T-helper 9 cell (primary cell): ENCODE measurements at places on chromosomes 7 and 10.

DNA sequence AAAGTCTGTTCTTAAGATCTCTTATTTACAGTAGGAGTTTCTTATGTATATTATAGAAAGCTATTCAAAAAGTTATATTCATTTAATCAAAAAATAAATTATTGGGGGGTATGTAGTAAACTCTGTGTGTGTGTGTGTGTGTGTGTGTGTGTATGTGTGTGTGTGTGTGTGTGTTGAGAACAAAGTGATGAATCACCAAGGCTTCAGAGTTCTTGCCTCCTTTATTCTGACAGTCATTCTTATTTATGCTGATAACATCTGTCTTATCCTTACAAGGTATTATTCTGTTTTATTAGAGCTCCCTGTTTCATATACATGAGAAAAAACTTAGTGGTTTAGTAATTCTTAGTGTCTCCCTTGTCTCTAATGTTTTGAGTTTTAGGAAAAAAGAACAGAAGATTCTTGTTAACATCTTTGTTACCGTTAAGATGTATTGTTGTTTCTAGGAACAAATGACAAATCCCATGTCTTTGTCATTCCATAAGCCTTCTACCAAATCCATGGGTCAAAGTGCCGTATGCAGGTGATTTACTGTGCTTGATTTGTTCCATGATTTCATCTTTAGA lies 424.0 kb downstream of the EXOC4 start:
- DNase-seq: no peak

DNA sequence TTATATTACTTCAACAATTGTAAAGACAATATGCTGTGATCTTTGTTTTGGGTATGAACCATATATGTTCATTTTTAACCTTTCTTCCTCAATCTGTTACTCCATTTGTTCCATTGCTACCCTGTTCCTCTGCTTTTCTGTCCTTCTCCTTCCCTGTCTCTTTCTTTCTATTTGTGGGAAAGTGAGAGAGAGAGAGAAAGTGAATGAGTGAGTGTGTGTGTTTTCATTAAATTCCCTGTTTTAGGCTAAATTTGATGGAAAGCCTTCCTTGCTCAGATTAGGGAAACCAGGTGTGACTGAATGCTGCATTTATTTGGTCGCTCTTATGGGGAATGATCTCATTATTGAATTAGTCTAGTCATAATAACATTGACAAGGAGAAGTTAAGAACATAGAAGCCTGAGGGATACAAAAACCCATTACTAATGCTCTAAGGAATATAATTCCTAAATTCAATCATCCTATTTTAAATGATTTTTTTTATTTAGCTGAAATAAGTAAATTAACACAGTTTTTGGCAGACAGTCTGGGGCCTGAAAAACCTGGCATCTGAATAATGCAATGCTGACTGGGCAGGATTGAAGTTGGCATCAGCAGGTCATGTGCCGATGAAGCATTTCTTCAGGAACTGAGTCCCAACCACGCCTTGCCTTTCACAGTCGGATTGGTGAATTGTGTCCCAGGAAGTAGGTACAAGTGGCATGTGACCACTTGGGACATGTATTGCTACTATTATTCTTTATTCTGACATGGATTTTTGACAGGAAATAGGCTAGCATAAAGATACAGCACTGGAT lies 117.6 kb upstream of the LRGUK start:
- DNase-seq: no peak

DNA sequence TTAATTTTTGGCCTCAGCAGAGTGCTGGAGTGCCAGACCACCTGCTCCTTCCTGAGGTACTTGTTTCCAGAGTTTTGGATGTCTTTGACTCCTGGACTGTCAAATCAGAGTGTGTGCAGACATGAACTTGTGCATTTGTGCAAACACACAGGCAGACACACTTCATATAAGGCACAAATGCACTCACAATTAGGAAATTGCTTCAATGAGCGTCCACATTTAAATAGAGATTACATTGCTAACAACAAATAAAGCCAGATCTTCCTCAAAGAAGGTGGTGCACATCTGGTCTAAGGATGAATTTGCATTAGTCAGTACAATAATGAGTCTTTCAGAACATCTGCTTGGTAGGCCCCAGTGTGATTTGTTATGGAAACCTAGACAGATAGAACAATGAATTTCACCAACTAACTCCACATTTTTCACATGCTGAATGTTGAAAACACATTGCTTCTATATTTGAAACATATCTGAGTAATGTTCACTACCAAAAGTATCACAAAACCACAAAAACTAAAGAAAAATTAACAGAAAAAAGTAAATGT lies 266.7 kb upstream of the INHBA start:
- no peak for DNase-seq

GRCh38 chr10:125160856-125161706 lies 718 bp upstream of the CTBP2 start:
- no peak for DNase-seq

GRCh38 chr7:116024826-116025809 lies 5.4 kb downstream of the TFEC start:
- DNase-seq: no peak

GRCh38 chr7:150983893-150984368 lies 5.8 kb upstream of the KCNH2 start:
- DNase-seq: no peak

GRCh38 chr7:93862651-93863050 lies 27.9 kb downstream of the TFPI2 start:
- DNase-seq: no peak

- DNase-seq: no peak
These were observed 223.2 kb upstream of the LRRN3 start for GRCh38 chr7:110867771-110868170.

- no peak for DNase-seq
These were observed 10.3 kb upstream of the WDR86 start for GRCh38 chr7:151420144-151420543.

- no peak for DNase-seq
These were observed 39.0 kb downstream of the AP5Z1 start for GRCh38 chr7:4814433-4814832.

DNA sequence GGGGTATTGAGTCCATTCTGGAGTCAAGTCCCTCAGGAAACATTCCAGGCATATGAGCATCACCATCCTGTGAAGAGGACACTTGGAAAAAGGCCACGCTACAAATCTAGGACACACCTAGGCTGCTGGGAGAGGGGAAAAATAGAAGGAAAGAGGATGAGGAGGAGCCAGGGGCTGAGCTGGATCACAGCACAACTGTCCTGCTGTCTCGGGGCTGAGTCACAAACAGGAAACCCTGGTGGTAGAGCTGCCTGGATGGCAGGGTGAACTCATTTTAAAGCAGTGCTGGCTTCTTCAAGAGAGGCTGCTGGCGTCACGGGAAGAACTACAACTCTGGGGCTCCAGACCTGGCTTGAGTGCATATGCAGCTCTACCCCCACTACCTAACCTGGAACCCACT lies 151.5 kb downstream of the RNF216 start:
- peak; percentile 12 for DNase-seq

DNA sequence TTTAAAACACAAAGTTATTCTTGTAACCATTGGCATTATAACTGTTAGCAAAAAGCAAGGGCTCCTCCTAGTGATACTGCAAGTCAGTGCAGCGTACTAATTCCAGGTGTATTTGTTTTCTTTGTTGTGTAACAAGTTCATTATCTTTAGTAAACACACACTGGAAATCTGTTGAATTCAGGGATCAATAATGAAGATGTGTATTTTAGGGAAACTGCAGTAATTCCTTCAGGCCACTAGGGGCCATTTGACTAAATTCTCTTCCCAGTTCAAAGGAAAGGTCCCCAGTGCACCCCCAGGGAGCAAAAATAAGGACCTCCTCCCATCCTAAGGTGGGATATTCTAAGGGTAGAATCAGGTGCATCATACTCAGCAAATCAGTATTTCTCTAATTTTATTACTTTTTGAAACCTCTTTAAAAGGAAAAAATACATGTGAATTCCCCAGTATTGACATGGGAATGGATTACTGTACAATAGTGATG lies 158.6 kb upstream of the LYZL1 start:
- DNase-seq: no peak

DNA sequence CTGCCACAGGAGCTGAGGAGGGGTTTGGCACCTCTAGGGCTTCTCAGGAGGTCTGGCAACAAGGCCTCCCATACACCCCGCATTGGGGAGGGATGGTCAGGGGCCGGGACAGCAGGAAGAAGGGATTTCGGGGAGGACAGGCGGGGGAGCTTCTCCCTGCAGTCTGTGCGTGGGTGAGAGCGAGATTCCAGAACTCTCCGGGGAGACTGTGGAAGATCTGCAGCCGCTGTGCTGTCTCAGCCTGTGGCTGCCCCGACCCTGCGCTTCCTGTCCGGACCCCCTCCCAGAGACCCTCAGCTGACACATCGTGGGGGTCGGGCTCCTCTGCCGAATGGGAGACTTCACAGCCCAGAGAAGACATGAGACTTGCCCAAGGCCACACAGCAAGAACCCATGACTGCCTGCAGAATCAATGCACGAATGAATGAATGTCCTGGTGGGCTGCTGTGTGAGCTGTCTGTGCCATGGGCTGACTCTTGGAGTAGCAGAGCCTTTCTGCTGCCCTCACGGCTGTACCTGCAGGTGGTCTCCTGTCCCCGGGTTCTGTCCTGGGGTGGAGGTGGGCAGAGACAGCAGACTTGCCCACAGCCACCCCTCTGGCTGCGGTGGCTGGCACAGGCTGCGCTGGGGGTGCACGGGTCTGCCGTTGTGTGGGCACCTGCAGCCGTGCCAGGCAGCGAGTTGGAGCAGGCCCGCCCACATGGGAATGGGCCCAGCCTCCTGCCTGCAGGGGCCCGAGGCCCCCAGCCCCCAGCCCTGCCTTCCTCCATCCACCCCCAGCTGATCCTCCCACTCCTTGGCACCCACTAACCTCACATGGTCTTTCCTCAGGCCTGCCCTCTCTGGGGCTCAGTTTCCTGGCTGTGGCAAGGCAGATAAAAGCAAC lies 16.3 kb upstream of the LFNG start:
- DNase-seq: no peak
